ENCODE measurements at places on chromosomes 1 and 21.

- no peak for DNase-seq
Measured at GRCh38 chr1:59298710-59299346, 1.9 kb downstream of the FGGY start.

GRCh38 chr21:44657635-44658540 lies at the start of gene KRTAP12-3:
Gene KRTAP12-3, plus strand, starts transcription at chr21:44657932. Its CDS starts 48 bp downstream, at chr21:44657980.
- no peak for DNase-seq

GRCh38 chr1:215059947-215060346 lies 22.6 kb upstream of the KCNK2 start:
- no peak for DNase-seq

GRCh38 chr1:171210355-171210754 lies 25.3 kb downstream of the FMO2 start:
- no peak for DNase-seq

- DNase-seq = no peak
Measured at GRCh38 chr21:36976882-36977651, 10.6 kb upstream of the HLCS start.

DNA sequence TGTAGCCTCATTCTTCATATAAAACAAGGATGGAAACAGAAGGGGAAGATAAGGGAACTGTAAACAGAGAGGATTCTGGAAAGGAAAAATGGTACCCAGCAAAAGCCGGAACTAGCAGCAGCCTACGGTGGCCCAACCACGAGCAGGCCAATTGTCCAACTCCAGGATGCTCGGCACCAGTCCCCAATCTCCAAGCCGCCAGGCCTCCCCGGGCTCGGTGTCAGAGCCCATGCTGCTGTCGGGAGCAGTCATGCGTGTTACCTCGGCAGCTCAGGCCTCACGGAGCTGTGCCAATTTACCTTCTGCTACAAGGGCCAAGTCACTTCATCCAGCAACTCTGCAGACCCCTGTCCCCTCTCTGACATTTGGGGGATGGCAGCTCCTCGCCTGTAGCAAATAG lies 130.8 kb downstream of the ZBTB18 start:
- no peak for DNase-seq

DNA sequence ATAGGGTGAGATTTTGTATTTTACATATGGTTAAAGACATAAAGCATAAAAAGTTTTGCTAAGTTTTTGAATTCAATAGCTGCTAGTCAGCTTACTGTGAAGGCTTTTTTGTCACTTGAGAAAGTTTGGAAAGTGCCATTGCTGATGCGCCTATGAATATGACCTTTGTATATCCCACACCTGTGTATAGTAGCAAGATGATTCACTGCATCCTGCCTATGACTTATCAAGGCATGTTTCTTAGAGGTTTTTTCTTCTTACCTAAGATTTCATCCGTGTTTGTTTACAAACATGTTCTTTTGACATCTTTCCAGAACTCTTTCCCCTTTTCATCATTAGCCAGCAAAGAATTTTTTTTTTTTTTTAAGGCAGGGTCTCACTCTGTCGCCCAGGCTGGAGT lies 51.5 kb downstream of the PRKAA2 start:
- no peak for DNase-seq

GRCh38 chr1:229993060-229993459 lies 74.0 kb upstream of the GALNT2 start:
- DNase-seq = no peak

- no peak for DNase-seq
Measured at GRCh38 chr1:172948457-172948856, 102.3 kb downstream of the TNFSF18 start.

GRCh38 chr1:79472067-79472656 lies 465.6 kb upstream of the ADGRL4 start:
- no peak for DNase-seq

DNA sequence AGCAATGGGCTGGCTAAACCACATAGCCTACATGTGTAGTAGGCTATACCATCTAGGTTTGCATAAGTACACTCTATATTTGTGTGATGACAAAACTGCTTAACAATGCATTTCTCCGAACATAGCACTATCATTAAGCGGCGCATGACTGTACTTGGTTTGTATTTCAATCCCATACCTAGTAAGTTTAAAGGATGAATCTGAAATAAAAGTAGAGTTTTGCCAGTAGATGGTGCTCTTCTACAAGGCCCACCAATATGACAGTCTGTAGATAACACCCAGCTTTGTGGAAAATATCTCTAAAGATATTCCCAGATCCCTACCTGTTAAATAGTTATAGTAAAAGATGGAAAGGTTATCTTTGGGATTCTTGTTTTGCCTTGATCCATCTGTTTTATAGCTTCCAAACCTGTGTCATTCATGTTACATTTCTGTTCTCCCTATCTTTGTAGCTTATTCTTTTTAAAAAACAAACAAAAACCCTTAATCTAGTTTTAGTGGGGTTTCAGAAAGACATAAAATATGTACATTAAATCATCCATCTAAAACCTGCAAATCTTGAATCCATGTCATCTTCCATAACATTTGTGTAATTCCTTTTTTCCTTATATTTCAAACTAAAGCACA lies 33.9 kb upstream of the ASPM start:
- DNase-seq = no peak

DNA sequence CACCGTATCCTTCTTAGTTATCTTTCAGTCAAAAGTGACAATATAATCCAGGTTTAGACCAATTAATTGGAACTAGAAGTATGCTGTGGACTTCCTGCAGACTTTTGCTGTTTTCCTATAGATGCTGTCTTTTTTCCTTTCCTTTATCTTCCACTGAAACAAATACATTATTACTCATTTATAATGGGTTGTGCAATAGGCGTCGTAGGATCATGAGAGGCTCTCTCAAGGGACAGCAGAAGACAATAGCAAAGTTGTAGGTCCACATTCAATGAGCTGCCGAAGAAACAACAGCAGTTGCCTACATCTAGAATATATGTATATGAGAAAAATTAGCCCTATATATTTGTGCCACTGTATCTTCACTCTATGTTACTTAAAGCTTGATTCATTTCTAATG lies 371.6 kb downstream of the AMY1C start:
- DNase-seq = no peak

- DNase-seq = no peak
Measured at GRCh38 chr1:1911350-1912041, 3.6 kb upstream of the CALML6 start.
